ENCODE measurements at places on chromosomes 11 and 22.

GRCh38 chr22:42217752-42218280, 52.6 kb downstream of the TCF20 start:
- no peak for DNase-seq

DNA sequence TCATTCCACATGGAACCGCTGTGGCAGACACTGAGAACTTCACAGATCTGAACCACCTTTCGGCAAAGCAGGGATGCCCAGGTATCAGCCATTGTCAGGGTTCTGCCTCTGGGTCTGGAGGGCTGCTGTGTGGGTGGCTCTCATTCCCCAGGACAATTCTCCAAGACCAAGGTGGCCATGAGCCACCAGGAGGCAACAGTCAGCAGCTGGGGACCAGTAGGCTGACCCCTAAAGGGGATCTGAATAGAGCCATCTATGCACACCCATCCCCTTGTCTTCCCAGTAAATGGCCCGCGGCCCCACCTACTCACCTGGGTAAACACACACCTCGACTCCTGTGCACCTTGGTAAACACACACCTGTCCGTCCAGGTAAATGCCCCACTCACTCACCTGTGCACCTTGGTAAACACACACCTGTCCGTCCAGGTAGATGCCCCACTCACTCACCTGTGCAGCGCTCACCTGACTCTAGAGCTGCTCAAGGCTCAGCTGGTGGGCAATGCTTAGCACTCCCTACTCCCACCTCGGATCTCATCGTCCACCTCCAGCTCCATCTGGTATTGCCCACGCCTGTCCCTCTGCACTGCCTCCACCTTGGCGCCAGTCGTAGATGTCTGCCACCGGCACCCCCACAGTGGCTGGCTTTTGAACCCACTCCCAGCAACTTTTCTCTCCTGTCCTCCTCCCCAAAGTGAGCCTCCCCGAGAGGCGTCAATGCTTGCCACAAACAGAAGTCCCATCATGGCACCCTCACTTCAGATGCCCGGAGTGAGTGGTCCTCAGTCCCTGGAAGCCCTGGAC, 10.2 kb downstream of the SLC25A1 start:
- DNase-seq: no peak

DNA sequence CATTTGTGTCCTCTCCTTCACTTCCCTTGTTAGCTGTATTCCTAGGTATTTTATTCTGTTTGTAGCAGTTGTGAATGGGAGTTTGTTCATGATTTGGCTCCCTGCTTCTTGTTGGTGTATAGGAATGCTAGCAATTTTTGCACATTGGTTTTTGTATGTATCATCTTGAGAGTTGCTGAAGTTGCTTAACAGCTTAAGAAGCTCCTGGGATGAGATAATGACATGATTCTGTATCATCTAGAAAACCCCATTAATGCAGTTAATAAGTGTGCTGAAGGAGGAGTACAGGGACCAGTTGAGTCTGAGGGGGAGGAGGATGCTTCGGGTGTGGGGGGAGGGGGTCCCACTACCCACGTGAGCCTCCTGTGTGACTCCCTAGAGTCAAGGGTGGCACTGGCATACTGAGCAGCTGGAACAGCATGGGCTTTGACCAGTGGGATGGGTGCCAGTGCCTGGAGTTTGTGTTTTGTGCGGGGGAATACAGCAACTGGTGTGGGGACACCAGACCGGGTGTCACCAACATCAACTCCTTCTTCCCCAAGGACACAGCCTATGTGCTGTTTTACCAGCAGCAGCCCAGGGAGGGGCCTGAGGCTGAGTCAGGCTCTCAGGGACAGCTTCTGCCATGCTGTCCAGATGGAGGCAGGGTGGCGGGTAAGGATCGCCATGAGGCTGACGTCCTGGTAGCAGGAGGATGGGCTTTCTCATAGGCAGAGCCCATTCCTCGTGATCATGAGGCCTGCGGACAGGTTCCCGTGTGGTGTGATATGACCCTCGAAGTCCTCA, 24.1 kb downstream of the USP35 start:
- DNase-seq: no peak

GRCh38 chr11:61082062-61082870, 20.0 kb upstream of the CD5 start:
- DNase-seq: no peak

DNA sequence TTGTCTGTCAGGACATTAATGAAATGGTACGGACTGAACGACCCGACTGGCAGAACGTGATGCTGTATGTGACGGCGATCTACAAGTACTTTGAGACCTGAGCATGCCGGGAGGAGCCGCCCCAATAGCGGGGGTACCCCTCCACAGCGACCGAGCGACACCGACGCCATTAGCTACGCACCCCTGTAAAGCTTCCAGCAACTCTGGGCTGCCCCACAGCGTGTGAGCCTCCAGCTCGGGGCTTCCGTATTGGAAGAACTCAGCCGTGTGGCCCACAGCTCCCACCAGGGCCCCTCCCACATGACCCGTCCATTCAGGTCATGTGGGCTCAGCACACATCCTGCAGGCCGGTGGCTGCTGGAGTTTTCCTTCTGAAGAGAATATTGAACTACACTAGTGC, 12.9 kb upstream of the ADORA2A start:
- no peak for DNase-seq

GRCh38 chr22:39721206-39722031, 150.9 kb downstream of the CACNA1I start:
- DNase-seq: no peak

DNA sequence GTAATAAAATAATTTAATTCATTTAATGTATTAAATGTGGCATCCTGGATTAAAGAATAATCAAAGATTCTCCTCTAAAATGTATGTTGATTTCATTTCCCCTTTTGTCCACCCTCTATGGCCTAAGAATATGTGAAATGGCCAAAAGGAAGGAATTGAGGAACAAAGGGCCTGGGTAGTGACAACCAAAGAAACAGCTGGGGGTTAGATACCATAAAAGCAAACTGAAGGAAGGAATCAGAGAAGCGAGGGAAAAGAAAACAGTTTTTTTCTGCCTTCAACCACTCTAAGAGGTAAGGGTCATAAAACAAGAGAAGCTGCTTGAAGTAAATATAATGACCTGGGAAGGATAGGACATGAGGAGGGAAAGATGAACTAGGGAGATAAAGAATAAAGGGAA, 139.3 kb downstream of the FAM76B start:
- DNase-seq: no peak

GRCh38 chr22:23233752-23234408, 53.6 kb downstream of the BCR start:
- no peak for DNase-seq

- no peak for DNase-seq
These were observed 37.6 kb downstream of the LIF start for GRCh38 chr22:30208631-30209603.

GRCh38 chr22:44493206-44493605, 4.8 kb downstream of the RTL6 start:
- peak; percentile 46 for DNase-seq

GRCh38 chr11:47430524-47430923, 4.3 kb upstream of the PSMC3 start:
- DNase-seq: no peak

DNA sequence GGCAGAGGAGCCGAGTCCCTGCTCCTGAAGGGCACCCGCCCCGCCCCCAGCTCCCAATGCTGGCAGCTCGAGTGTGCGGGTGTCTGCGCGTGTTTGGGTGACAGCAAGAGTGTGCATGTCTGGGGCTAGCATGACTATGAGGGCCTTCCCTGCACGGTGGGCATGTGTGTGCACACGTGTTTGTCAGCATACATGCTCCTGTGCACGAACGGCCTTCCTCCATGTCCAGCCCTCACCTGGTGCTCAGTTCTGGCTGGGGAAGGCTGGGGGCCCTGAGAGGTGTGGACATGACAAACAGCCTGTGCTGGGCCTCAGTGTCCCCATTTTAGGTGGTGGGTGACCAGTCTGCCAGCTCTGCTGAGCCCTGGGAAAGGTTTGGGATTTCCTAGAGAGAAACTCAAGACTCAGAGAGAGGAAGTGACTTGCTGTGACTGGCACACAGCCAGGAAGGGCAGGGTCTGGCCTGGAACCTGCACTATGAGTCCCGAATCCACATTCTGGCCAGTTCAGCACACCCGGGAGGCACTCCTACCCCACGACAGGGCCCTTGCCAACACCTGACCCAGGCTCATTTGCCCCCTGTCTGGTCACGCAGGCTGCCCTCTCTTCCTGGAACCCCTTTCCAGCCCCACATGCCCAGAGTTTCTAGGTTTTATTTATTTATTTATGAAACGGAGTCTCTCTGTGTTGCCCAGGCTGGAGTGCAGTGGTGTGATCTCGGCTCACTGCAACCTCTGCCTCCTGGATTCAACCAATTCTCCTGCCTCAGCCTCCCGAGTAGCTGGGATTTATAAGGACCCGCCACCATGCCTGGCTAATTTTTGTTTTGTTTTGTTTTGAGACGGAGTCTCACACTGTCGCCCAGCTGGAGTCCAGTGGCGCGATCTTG, 3.3 kb upstream of the SHISA8 start:
- DNase-seq: peak; percentile 27

DNA sequence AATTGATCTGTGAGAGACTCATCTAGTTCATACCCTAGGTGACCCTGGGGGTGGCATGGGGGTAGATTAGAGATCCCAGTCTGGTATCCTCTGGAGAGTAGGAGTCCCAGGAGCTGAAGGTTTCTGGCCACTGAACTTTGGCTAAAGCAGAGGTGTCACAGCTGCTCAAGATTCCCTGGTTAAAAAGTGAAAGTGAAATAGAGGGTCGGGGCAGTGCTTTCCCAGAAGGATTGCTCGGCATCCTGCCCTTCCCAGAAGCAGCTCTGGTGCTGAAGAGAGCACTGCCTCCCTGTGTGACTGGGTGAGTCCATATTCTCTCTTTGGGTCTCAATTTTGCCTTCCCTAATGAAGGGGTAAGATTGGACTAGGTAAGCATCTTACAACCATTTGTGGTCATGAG, 653 bp downstream of the IL18BP start:
- no peak for DNase-seq

- peak; percentile 62 for DNase-seq
These were observed 46.2 kb downstream of the IGF2 start for GRCh38 chr11:2092956-2093412.

DNA sequence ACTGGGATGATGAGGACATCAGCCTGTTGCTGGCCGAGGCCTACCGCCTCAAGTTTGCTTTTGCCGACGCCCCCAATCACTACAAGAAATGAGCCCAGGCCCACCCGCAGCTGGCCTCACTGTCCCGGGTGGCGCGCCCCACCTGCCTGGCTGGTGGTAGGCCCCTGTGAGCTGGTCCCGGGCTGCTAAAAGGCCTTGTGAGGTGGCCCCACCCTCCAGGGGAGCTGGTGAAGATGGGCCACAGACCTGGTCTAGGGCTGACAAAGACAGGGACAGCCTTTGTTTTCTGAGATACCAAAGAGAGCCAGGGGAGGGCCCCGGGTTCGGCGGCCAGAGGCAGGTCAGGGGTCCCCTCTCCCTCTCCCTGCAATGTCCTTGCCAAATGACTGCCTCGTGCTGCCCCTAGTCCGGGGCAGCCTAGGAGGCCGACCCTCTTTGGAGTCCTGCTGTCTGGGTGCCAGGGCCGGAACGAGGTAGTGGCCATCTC, 411.1 kb downstream of the TBC1D22A start:
- DNase-seq: no peak

DNA sequence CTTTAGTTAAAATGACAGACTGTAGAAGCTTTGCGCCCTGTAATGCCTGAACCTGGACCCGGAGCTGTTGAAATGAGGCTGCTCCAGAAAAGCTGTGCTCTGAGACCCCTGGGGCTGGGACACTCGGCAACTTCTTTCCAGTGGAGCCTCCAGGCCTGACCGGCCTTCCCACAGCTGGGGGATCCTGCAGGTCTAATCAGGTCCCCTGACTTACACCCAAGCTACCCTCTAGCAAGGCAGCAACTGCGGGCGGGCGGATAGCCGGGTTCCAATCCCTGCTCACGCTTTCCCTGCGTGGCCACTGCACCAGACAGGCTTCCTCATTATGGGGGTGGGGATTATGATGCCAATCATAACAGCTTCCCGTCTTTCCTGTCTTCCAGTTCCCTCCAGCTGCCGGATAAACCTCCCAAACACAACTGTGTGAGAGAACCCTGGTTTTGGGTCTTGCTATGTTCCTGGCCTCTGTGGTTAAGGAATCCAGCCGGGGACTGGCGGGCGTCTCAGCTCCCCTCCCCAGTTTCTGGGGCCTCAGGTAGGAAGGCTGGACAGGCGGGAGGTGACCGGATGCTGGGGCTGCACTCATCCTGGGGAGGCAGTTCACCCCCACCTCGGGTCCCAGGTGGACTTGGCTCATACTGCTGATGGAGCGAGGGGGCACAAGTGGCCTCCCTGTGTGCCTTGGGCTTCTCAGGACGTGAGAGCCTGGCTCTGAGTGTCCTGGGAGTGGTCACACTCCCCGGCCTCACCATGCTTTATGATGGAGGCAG, 38.6 kb downstream of the PARVG start:
- no peak for DNase-seq
